ENCODE measurements at places on chromosomes 13 and 19. TPM values are rescaled to one million over a fixed set of nuclear protein-coding genes. Genes with fewer than 3 reads are reported as not detected.

DNA sequence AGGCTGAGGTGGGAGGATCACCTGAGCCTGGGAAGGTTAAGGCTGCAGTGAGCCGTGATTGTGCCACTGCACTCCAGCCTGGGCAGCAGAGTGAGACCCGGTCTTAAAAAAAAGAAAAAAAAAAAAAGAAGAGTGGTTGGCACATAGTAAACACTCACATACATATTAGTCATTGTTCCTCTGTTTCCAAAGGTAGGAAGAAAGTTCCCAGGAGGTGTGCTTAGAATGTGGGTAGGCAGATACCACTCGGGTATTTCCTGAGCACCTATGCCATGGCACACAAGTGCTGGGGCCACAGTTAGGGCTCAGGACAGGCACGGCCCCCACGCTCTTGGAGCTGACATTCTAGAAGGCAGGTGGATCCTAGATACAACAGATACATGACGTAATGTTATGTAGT, 41.4 kb downstream of the SIPA1L3 start:
- DNase-seq = peak; percentile 82

DNA sequence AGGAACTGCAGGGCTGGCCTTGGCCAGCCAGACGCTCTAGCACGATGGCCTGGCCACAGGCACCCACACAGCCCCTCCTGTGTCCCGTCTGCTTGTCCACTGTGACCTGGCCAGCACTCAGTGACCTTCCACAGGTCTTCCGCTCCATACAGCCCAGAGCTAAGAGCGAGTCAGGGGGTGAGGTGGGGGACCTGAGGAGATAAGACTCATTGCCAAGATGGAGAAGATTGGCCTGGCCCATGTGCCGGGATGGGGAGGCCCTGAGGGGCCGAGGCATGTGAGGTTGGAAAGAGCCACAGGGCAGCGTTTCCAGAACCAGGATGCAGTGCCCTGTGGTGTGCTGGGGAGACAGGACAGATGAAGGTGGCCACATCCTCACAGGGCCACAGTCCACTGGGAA, 10.2 kb upstream of the SLC7A9 start:
- no peak for DNase-seq

DNA sequence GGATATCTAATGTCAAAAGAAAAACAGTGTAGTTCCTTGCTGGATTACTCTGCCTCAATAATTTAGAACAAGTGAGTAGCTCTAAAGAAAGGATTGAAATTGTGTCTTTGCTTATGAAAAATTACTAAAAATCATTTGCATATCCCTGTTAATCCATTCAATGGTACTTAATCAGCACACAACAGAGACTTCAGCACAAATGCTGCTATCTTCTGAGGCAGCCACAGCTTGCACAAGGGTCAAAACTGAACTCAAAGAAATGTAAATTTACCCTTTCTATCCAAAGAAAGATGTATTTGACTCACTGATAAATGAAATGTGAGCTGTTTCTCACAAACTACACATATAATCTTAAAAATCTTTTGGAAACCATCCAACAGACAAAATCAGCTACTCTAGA, 116.2 kb downstream of the LHFPL6 start:
- no peak for DNase-seq

GRCh38 chr19:13554506-13555240, 48.4 kb upstream of the CACNA1A start:
- DNase-seq = no peak

ZNF350 gene
- total RNA-seq = 15.6 TPM

IFNL1 gene
- not detected for total RNA-seq

Measured in renal cortical epithelial cell (primary cell).